Renal cortical epithelial cell (primary cell): ENCODE measurements at places on chromosomes 11 and 22. TPM values are rescaled to one million over a fixed set of nuclear protein-coding genes. Genes with fewer than 3 reads are reported as not detected.

DNA sequence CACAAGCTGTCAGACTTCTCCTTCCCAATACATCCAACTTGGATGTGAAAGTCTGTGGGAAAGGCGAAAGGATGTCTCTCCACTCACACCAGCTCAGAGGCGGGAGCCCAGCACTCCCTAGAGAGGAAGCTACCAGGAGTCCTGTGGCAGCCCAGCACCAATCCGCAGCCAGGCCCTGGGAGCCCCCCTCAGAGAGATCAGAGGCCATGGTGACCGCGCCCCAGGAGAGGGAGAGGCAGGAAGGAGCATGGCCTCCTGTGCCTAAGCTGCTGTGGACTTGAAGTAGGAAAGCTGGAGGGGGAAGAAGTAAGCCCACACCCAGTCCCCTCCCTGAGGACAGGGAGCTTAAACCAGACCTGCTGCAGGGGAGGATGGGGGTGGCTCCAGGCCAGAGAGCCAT is 24.4 kb upstream of the IGSF9B start:
- no peak for DNase-seq

GRCh38 chr22:30282616-30283046 is 6.7 kb downstream of the CASTOR1 start:
- no peak for DNase-seq

DNA sequence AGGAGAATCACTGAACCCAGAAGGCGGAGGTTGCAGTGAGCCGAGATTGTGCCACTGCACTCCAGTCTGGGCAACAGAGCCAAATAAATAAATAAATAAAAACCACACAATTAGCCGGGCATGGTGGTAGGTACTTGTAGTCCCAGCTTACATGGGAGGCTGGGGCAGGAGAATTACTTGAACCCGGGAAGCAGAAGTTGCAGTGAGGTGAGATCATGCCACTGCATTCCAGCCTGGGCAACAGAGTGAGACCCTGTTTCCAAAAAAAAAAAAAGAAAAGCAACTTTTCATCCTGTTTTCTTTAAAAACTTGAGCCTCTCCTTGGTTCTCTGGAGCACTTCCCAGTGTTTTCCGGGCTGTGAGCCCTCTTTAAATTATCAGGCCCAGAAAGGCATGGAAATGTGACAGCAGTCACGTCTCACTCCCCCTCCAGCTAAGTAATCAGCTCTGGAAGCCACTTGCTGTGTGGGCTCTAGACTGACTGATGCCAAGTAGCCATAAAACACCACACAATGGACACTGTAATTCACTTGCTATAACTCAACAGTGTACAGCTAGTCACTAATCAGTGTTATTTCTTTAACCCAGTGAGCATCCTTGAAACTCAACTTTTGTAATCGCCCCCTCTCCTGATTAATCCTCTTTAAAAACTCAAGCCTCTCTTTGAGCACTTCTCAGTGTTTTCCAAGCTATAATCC is 13.0 kb upstream of the MCHR1 start:
- peak; percentile 58 for DNase-seq

GRCh38 chr22:49460592-49461281 is 366.9 kb downstream of the BRD1 start:
- no peak for DNase-seq

DNA sequence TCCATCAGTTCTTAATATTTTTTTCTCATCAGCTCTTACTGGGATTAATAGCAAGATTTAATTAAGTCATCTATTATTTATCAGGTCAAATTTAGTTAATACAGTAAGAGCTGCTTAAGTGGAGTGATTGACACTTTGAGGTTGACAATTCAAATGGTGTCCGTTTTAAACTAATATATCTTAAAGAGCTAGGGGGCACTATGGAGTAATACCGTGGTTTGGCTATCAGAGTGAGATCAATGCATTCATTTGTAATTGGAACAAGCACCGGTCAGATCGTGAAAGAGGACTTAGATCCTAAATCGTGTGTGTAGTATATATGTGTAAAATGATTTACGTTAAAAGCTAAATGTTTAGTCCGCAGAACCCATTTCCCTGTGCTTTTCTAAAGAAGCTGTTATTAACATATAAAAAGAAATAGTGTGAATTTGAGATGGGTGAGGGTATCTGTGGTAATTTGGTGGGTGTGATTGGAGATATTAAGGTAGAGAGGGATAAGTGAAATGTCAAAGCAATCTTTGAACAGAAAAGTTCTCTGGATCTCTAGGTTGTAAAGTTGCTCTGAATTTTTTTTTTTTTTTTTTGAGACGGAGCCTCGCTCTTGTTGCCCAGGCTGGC is 2.3 kb downstream of the SIK2 start:
- peak; percentile 63 for DNase-seq

DNA sequence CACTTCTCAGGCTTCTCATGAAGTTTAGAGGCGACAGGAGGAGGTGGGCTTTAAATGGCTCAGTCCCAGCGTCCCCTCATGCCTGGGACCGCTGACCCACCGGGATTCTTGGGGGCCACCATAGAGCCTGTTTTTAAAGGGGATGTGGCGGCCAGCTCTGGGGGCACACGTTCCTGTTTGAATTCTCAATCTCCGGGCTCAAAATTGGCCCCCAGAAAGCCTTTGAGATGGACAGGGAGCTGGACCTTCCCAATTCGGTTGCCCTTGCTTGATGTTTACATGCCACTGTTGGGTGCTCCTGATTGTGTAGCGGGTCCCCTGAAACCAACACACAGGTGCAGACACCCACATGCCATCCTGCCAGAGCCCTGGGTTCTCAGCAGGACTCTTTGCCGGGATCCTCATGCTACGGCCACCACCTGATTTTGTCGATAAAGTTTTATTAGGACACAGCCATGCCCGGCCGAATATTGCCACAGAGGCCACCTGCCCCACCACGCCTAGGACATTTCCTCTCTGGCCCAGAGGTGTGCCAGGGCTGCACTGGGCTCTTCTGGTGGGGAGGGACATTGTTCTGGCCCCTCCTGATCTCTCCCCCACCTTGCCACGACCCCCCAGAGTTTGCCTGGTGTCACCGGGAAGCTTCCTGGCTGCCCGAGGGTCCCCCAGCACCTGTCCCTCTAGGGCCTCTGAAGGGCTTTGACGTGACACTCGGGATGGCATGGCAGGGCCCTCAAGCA is 71.6 kb downstream of the KCNQ1 start:
- no peak for DNase-seq

DNA sequence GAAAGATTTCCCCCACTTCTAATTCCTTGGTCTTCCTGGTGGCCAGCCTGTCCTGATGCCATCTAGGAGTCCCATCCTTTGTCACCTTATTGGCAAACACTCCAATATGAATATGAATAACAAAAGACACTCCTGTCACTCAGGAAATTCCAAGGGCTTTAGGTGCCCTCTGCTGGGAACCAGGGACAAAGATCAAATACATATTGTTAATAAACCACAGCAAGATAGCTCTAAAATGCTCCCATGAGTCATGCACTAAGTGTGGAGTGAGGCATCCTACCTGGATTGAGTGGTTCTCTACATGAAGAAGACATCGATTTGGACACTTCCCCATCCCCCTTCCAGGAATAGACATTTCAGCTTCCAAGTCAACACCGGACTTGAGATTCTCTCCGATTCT is 823.6 kb downstream of the TBC1D22A start:
- DNase-seq: no peak

GRCh38 chr22:37930270-37930951 is 23.0 kb downstream of the C22orf23 start:
- DNase-seq: no peak

Gene RIN1
- 5.9 and 7.4 TPM in 2 replicates for total RNA-seq

Gene GALR3
- total RNA-seq: 0.35 TPM in 1 of 2 replicates, not detected in the other

Gene TRIM51
- total RNA-seq: not detected in 2 replicates
